ENCODE measurements at places on chromosomes 5 and 9. TPM values are rescaled to one million over a fixed set of nuclear protein-coding genes. Genes with fewer than 3 reads are reported as not detected.

Gene FOXD4L4
- not detected for polyA plus RNA-seq

Gene CDX1
- polyA plus RNA-seq = 0.54 TPM

Gene PIK3R1
- polyA plus RNA-seq = 77.7 TPM

Gene SLC24A2
- polyA plus RNA-seq = 0.10 TPM

Gene URM1
- polyA plus RNA-seq = 51.4 TPM

Gene CDH9
- polyA plus RNA-seq = 12.7 TPM

Gene ANKRD18B
- polyA plus RNA-seq = 0.69 TPM

Data from right renal cortex interstitium (tissue), 3 donors.